Central memory CD8-positive, alpha-beta T cell (primary cell): ENCODE measurements at places on chromosomes 1 and 21.
A peak's percentile ranks its signal among the peaks of the same experiment; 100 is the strongest.

DNA sequence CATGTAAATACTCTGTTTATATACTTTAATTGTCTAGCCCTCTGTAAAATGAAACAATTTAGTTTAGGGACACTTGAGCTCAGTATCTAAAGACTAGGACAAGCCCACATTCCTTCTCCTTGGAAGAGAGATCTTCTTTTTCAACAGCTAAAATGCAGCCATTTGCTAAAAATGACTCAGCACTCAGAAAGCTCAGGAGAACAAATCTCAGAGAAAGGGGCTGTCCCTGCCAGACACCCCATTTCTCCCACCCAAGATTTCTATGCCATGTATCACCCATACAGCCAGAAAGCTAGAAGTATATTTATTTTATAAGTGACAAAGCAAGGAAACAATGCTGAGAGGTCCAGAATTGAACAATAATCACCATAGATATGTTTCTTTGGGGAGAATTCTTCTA, 23.2 kb upstream of the PRDX6 start:
- peaks cover 47% of the 10 kb centered on the region for H3K4me1 ChIP-seq
- no peaks in the 10 kb centered on the region for H3K27me3 ChIP-seq
- DNase-seq, result no peak
- H3K36me3 ChIP-seq, result peaks cover 13% of the 10 kb centered on the region

- peak overlapping the region; percentile 82 for H3K27ac ChIP-seq
- H3K27me3 ChIP-seq, result no peaks in the 10 kb centered on the region
- peak overlapping the region; percentile 89 for H3K4me3 ChIP-seq
These were observed 1.9 kb downstream of the ANKRD34A start for GRCh38 chr1:145962157-145963102.

- H3K4me3 ChIP-seq, result no peak overlapping the region
- H3K36me3 ChIP-seq, result no peaks in the 10 kb centered on the region
- no peak for DNase-seq
- H3K27ac ChIP-seq, result no peak overlapping the region
- H3K27me3 ChIP-seq, result peaks cover 26% of the 10 kb centered on the region
These were observed 56.4 kb downstream of the TRABD2B start for GRCh38 chr1:47940779-47941178.

DNA sequence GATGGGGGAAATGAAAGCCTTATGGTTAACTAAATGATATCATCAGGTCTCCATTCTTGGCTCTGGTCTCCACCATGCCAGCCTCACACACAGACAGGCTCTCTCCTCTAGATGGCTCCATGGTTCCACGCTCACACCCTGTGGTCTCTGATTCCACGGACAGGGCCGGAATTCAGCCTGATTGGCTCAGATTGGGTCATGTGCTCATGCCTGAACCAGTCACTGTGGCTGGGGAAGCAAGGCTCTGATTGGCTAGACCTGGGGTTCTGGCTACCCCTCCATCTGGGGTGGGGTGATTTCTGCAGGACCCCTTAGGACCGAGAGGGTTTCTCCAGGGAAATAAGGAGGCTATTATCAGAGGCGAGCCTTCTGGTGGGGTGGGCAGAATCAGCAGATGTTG, 277.0 kb downstream of the PTPRU start:
- H3K27me3 ChIP-seq, result peaks cover 60% of the 10 kb centered on the region
- no peak overlapping the region for H3K4me3 ChIP-seq
- H3K27ac ChIP-seq, result no peak overlapping the region
- H3K36me3 ChIP-seq, result no peaks in the 10 kb centered on the region
- no peaks in the 10 kb centered on the region for H3K4me1 ChIP-seq
- DNase-seq, result no peak

- H3K36me3 ChIP-seq, result no peaks in the 10 kb centered on the region
- no peak for DNase-seq
- no peak overlapping the region for H3K27ac ChIP-seq
- H3K4me1 ChIP-seq, result peaks cover 6% of the 10 kb centered on the region
- no peak overlapping the region for H3K4me3 ChIP-seq
- H3K27me3 ChIP-seq, result peaks cover 32% of the 10 kb centered on the region
These were observed 132.3 kb downstream of the URB2 start for GRCh38 chr1:229758101-229759036.

DNA sequence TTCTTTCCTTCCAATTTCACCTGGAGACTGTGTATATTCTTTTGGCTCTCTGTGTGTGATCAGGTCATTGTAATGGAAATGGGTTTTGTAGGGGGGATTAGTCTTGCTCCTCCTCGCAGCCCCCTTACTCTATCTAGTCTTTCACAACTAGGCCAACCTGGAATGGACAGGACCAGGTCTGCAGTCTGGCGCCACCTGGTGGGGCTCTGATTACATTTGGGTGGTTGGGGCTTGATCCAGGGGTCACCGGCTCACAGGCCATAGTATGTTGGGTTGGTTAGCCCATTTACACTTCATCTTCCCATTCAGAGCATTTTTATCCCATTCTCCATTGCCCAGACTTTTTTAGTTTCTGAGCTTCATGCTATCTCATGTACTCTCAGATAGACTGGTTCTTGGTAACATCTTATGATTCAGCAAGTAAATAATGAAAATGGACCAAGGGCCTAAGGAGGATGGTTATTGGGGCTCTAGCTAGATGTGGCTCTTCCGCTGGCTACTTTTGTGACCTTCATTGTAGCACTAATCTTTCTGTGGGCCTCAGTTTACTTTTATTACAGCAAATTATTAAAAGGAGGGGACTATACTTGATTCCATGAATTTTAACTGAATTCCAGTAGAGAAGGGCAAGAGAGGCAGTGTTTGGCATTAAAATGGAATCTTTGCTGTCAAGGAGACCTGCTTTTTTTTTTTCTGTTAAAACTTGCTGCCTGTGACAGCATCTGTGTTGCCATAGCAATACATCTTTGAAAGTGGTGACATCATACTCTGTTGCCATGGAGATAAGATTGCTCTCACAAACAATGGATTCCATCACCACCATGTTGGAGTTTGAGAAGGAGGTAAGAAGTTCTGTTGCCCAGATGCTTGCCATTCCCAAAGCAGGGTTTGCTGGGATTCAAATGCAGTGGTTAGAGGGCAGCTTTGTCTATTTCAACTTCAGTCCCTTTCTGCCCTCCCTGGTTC, 150.1 kb downstream of the PLXNA2 start:
- DNase-seq, result no peak
- H3K27me3 ChIP-seq, result no peaks in the 10 kb centered on the region
- peak overlapping the region; percentile 15 for H3K27ac ChIP-seq
- H3K36me3 ChIP-seq, result peaks cover 3% of the 10 kb centered on the region
- H3K4me3 ChIP-seq, result no peak overlapping the region
- H3K4me1 ChIP-seq, result no peaks in the 10 kb centered on the region

- H3K36me3 ChIP-seq, result no peaks in the 10 kb centered on the region
- no peak overlapping the region for H3K4me3 ChIP-seq
- DNase-seq, result no peak
- H3K27ac ChIP-seq, result no peak overlapping the region
These were observed 431.3 kb upstream of the PKN2 start for GRCh38 chr1:88252745-88253144.

GRCh38 chr1:113692824-113693431, 66.4 kb downstream of the PHTF1 start:
- no peak for DNase-seq
- peaks cover 1% of the 10 kb centered on the region for H3K36me3 ChIP-seq

DNA sequence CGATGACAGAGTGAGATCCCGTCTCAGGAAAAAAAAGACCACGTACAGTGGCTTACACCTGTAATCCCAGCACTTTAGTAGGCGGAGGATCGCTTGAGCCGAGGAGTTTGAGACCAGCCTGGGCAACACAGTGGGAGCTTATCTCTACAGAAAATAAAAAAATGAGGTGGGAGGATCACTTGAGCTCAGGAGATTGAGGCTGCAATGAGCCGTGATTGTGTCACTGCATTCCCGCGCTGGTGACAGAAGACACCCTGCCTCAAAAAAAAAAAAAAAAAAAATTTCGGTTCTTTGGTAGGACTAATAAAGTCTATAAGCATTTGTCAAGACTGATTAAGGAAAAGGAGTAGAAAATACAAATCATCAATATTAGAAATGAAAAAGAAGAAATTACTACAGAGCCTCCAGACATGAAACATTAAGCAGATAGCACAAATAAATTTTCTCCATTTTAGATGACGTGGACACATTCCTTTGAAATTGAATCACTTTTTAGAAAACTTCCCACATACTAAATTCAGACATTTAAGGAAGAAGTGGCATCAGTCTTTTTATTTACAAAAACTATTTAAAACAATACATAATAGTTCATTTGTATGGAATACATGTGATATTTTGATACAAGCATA, 30.4 kb downstream of the MORC3 start:
- no peak overlapping the region for H3K4me3 ChIP-seq
- no peaks in the 10 kb centered on the region for H3K27me3 ChIP-seq
- DNase-seq, result no peak
- H3K27ac ChIP-seq, result no peak overlapping the region

GRCh38 chr1:172265905-172266304, 154.6 kb upstream of the C1orf105 start:
- no peak overlapping the region for H3K4me3 ChIP-seq
- H3K4me1 ChIP-seq, result no peaks in the 10 kb centered on the region
- DNase-seq, result no peak
- no peaks in the 10 kb centered on the region for H3K36me3 ChIP-seq
- H3K27me3 ChIP-seq, result no peaks in the 10 kb centered on the region

- no peaks in the 10 kb centered on the region for H3K4me1 ChIP-seq
- H3K27me3 ChIP-seq, result no peaks in the 10 kb centered on the region
- no peak overlapping the region for H3K27ac ChIP-seq
- H3K4me3 ChIP-seq, result no peak overlapping the region
- peaks cover 4% of the 10 kb centered on the region for H3K36me3 ChIP-seq
These were observed 55.3 kb downstream of the PBX1 start for GRCh38 chr1:164614316-164614715.

DNA sequence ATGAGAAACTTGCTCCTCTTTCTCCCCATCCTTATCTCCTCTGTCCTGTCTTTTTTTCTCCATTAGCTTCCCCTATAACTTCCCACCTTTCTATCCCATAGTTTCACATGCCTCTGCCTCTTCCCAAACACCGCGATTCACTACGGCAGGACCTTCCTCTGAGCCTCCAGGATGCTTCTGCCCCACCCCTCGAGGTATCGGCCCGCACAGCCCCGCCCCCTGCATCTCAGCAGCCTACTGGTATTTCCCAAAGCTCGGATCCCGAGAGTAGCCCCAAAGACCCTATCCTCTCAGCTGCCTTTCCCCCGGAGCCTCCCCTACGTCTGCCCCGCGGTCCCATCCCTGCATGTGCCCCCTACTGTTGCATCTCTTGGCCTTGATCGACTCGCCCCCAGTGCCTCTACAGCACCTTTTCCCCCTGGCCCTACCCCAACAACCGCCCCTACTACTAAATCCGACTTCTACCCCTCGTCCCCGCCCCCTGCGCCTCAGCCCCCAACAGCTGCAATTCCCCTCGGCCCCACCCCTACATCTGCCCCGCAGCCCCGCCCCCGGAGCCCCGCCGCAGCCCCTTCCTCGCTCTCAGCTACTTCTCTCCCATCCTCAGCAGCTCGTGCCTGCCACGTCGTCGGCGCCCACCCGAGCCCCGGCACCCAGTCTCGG, 512 bp downstream of the PIAS3 start:
- peak overlapping the region; percentile 68 for H3K27ac ChIP-seq
- DNase-seq, result peak; percentile 21
- peaks cover 22% of the 10 kb centered on the region for H3K4me1 ChIP-seq
- H3K27me3 ChIP-seq, result no peaks in the 10 kb centered on the region
- H3K36me3 ChIP-seq, result peaks cover 13% of the 10 kb centered on the region

DNA sequence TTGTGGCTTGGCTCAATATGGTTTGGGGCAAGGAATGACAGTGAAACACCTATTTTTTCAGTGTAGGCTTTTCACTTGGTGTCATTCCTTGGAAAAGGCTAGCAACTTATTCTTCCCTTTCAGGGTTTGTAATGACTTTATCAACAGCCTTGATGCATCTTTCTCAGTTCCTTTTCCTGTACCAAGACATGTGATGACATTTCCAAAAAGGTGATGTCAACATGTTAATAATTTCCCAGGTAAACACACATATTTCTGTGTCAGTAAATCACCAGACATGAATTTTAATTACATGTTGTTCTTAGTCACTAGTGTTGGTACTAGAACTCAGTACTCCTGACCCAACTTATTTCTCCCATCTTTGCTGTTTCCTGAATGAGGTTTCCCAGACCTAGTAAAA, 37.8 kb upstream of the RRP15 start:
- no peak for DNase-seq
- H3K4me3 ChIP-seq, result no peak overlapping the region
- H3K4me1 ChIP-seq, result no peaks in the 10 kb centered on the region

DNA sequence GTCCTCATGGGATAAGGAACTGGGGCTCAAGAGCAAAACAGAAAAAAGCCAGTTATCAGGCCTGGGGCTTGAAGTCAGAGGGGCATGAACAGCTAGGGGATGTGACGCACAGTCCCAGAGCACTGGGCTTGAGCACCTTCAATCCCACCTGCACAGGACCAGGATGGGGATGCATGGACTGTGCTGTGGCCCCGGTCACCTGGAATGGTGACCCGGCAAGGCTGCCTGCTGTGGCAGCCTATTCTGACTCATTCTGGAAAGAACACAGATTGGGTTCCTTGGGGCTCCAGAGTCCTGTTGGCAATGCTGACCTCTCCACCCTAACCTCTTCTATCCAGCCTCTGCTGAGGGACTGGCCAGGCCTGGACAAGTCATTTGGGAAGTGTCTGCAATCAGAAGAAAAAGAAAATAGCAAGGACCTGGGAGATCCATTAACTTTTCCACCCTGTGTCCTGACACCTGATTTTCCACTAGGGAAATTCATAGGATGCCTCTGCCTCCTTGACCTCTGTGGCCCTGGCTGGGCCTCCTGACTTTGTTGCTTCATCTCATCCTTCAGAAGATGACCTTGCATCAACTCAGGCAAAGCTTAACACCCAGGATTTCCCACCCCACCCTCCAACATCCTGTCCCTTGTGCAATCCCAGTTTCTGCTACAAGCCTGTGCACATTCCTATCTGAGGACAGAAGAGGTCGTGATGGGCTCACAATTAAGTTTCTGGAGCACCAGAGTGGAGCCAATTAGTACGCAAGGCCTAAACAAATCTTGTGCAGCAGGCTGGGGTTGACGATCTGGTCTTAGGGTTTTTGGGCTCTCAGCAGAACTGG, 17.9 kb upstream of the FMOD start:
- no peak overlapping the region for H3K27ac ChIP-seq
- no peak overlapping the region for H3K4me3 ChIP-seq
- H3K36me3 ChIP-seq, result no peaks in the 10 kb centered on the region
- peaks cover 59% of the 10 kb centered on the region for H3K27me3 ChIP-seq

DNA sequence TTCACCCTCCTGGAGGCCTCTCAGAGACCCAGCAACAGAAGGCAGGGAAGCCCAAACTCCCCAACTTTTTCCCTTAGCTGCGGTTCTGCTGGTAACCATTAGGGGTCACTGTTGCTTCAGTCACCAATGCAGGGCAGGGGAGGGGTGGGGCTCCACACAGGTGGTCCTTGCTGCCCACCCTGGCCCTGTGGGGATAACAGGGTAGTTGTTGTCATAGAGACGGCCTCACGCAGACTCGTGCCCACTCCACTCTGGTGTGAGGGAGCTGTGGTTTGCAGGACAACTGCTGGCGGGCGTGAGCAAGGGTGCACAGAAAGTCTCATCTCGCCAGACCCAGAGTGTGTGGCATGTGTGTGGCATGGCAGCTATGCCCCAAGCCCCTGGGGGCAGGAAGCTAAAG, 19.9 kb downstream of the INSRR start:
- peaks cover 52% of the 10 kb centered on the region for H3K27me3 ChIP-seq
- peak overlapping the region; percentile 71 for H3K27ac ChIP-seq
- DNase-seq, result no peak
- H3K36me3 ChIP-seq, result peaks cover 4% of the 10 kb centered on the region
